Foreskin fibroblast (primary cell): ENCODE measurements at places on chromosomes 7 and 10.

- peak; percentile 9 for DNase-seq
Measured at GRCh38 chr10:78976825-78977755, 91.7 kb upstream of the ZMIZ1 start.

DNA sequence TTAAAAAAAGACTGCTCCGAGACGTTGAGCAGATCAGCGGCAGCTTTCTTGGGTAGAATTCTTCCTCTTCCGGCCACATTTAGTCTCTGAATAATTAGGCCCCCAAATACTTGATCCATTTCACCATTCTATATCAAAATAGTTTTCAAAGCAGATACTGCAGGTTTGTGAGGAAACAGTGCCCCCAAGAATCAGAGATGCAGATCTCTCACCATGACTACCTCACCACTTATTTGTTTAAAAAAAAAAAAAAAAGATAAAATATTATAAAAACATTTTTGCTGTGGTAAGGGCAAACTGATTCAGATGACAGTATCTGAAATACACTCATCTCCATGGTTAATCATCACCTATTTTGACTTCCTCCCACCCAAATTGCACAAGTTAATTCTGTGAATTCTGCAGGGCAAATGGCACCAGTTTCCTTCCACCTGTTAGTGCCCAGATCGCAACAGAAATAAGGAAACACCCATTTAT is 210.4 kb downstream of the FAM107B start:
- DNase-seq, result no peak

DNA sequence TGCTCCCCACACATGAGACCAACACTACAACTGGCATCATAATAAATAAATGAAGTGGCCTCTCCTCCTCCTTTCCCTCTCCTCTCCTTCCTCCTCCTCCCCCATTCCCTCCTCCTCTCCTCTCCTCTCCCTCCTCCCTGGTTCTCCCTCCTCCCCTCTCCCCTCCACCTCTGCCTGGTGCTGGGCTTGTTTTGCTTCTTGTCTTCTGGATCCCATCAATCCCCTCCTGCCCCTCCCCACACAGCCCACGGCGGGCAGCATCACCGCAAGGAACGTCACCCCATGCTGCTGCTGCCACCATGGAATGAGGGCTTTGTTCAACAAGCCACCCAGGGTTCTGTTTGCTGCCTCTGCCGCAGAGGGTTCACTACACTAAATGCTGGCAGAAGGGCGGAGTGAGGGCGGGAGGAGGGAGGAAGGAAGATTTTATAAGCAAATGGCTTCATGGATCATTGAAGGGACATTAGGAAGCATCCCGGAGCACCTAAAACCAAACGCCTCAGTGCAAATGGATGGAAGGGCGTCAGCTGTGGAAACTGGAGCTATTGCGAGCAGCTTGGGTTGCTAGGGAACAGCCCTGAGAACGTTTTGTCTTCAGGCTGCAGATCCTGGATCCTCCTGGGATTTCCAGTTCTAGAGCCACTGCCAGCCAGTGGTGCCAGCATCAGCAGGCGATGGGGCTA is 379.7 kb upstream of the ZMIZ1 start:
- DNase-seq, result no peak

- DNase-seq, result no peak
Measured at GRCh38 chr7:69922026-69922803, 323.9 kb downstream of the AUTS2 start.

DNA sequence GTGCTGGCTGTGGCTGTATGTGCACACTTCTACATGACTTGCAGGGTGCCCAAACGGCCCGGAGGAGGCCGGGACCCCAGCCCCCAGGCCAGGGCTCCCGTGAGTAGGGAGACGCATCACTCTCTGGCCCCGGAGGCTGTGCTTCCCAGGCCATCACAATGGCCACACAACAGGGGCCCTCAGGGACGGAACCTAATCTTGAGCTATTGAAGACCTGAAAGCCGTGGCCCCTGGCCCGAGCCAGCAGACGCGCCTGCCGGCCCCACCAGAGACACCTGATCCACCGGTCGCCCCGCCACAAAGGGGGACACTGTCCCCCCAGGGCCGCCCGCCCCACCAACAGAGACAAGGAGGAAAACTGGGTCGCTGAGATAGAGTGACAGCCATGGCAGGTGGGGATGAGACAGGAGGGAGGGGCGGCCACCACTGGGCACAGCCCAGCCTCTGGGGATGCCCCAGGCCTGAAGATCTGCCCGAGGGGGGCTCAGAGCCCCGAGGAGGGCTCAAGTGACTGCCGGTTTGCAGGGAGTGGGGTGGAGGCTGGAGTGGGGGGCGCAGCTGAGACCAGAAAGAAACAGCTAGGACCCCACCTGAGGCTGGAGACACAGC is 10.2 kb upstream of the LFNG start:
- no peak for DNase-seq

GRCh38 chr7:16123117-16123770 is 298.1 kb downstream of the CRPPA start:
- DNase-seq, result no peak

DNA sequence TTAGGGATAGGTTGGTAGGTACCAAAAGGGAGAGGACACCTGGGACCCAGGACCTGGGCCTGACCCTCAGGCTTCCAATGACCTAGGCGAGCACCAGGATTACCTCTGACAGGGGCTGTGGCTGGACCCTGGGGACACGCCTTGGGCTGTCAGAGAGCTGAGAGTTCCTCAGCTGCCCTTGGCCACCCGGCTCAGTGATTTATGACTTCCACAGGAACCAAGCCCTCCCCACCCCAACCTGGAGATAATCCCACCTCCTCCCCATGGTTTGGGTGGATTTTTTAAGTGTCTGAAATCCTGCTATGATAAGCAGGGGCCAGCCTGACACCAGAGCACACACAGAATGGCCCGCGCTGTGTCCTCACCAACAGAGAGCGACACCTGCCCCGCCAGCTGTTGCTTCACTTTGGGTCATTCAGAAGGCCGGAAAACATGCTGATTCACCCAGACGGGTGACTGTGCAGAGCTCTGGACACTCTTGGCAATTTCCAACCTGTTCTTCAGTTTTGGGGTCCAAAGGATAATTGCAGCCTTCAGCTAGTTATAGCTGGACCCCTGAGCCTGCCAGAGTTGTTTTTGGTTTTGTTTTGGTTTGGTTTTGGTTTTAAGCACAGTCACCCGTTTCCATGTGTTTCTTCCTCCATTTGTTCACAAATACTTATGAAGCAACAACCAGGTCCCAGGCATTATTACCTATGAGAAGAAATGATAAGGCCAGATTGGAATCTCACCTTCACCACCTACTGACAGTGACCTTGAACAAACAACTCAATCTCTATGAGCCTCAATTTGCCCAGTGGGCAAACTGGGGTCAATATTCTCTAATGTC is 78.2 kb downstream of the RAB11FIP2 start:
- DNase-seq, result no peak

DNA sequence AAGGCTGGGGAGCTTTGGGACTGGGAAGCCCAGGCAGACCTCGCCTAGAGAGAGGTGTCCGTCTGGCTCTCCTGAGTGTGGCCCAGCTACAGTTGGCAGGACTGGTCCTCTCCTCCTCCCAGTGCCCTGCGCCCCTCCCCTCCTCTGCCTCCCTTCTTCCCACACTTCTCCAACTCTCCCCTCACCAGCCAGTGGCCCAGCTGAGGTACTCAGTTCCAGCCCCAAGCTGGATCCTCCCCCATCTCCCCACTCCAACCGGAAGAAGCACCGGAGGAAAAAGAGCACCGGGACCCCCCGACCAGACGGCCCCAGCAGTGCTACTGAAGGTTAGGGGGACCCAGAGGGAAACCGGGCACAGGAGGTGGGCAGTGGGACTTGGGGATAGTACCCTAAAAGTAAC is 27.7 kb downstream of the GBX1 start:
- DNase-seq, result no peak

DNA sequence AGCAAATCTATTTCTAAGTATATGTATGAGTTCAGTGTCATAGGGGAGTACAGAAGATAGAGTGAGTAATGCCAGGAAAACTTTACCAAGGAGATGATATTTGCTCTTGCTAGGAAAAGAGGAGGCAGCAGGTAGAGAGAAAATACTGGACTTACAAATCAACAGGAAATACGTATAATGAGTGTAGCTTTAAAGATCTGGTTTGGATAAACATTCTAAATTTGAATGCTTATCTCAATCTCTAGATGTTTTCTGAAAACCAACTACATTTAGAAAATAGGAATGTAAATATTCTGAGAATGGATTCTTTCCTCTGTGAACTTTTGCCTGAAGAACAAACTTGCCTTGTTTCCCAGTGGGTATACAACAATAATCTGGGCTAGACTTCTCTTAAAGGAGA is 46.9 kb upstream of the GNAI1 start:
- DNase-seq, result no peak
